ENCODE measurements at places on chromosomes 2 and 18.

- no peak for DNase-seq
Observed at GRCh38 chr2:4908461-4908860, 783.7 kb upstream of the SOX11 start.

GRCh38 chr18:26821181-26821580 is 44.3 kb downstream of the AQP4 start:
- DNase-seq: no peak

DNA sequence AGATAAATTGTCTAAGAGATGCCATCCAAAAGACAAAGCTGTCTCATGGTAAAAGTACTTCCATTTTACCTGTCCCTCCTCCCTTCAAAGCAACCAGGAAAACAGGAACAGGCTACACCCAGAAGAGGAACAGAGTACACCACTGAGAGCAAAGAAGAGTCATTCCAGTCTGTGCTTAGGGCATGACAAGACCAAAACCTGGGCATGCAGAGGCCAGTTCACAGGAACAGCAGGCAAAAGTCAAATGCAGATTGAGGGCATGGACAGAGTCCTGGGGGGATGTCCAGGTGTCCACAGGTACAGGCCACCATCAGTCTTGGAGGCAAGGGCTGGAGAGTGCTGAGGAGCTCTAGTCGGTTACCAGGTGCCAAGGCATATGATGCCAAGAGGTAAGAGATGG is 23.7 kb downstream of the PLEK start:
- no peak for DNase-seq

DNA sequence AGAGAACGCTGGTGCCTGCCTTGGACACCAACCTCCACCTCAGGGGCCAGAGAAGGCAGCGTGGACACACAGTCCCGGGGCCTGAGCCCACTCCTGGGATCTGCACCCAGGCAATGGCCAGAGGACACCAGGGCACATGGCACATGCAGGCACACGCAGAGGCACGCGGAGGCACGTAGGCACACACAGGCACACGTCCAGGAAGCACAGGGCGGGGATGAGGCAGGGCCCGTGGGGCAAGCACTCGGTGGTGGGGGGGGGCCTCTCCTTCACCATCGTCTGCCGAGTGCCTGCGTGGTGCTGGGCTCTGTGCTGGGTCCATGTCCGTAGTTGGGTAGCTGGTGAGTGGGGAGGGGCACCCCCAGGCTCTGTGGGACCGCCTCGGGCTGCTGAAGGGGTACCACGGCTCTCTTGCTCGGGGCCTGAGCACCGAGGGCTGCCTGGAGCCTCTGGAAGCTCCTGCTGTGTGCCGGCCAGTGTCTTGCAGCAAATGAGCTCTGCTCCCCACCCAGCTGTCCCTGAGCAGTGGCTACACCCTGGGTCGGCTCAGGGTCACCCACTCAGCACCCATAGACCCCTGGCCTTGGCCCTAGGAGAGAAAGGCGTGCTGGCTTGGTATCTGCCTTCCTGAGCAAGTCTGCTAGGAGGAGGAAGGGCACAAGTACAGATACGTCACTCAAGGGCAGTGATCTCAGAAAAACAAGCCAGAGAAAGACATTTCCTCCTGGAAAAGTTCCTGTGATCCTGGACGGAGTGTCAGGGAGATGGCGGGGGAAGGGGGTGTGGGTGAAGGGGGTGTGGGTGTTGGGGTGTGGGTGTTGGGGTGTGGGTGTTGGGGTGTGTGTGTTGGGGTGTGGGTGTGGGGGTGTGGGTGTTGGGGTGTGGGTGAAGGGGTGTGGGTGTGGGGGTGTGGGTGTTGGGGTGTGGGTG is 26.4 kb downstream of the RTP5 start:
- peak; percentile 49 for DNase-seq

- DNase-seq: no peak
Observed at GRCh38 chr18:8379187-8379941, 229.9 kb upstream of the RAB12 start.

DNA sequence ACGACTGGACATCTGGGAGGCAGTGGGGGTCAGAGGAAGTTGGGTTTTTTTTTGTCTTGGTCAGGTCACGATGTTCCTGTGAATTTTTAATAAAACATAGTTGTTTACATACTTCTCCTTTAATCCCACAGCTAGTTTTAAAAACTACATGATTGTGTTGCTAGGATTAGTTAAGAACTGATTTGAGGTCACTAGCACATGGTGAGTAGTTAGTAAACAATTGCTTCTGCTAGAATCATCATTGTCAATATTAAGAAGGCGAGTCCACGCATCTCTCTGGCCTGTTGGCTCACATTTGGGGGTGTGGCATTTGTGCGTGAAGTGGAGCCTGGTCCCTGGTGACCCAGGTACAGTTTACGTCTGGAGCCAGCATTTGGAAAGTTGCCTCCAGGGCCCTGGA is 59.4 kb downstream of the AGAP1 start:
- no peak for DNase-seq

GRCh38 chr18:3914833-3915610 is 465.1 kb downstream of the TGIF1 start:
- no peak for DNase-seq

DNA sequence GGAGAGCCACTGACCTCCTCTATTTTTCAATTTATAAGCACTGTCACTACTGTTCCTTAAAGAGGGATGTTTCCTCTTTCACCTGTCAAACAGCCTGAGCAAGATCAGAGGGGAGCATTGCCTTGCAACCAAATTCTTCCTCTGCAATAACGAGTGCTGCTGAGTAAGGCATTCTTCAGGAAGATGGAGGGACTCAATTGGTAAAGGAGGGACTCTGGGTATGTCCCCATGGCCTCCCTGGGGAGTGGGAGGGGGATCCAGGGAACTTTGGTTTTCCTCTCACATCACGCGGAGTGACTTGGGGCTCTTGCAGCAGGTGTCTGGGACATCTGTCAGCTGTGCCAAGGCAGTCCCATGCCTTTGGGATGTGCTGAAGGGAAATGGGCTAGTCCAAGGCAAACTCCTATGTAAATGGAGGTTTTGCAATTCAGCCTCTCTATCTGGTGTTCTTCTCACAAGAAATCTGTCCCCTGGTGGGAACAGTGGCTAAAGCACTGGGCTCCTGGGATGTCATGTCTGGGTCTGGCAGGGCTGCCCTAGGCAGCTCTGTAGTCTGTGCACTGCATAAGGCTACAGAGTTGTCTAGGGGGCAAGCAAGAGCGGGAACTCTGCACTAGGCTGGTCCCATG is 14.4 kb upstream of the HES6 start:
- DNase-seq: no peak

DNA sequence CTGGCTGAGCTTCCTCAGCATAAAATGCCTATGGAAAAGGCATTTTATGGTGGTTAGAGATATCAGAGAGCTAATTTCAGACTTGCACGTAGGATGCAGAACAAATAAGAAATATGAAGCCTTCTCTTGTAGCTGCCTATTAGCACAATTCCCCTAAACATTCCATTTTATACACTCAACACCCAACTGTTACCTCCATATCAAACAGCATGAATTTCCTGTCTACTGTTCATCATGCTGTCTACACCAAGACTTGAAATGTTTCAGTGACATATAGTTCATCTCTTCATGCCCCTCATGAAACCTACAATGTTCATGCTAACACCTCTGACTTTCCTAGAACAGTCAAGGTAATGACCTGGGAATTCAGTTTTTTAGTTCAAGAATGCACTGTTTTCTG is 249.9 kb downstream of the PIEZO2 start:
- no peak for DNase-seq

DNA sequence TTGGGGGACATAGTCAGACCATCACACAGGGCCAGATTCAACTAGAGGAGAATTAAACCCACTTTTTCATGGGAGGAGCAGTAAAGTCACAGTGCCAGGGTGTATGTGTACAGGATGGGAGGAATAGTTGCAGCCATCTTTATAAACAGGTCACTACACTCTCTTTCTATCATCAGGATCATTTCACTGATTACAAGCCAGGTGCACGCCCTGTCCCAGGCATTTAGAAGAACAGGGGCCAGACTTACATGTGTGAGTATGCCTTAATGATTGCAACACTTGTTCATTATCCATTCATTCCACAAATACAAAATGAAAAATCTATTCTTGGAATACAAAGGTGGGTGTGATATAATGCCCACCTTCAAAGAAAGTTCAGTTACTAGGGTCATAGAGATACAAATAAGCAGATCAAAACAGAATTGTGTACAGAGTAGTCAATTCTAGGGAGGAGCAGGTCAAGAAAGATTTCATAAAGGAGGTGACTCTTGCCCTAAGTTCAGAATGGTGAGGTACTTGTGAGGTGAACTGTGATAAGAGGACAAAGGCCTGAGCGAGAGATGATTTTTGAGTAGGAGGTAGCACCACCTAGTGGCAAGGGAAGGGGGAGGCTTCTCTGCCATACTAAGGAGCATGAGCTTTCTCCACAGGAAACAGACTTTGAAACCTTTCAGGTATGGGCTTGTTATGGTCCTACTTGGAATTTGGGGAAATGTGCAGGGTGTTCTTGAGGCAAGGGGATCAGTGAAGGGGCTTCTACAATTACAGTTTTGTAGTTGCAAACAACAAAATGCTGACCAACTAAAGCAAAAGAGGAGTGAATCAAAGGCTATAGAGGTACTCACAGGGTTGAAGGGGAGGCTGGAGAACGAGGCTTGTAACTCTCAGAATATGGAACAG is 156.3 kb downstream of the SUCLG1 start:
- DNase-seq: peak; percentile 61

DNA sequence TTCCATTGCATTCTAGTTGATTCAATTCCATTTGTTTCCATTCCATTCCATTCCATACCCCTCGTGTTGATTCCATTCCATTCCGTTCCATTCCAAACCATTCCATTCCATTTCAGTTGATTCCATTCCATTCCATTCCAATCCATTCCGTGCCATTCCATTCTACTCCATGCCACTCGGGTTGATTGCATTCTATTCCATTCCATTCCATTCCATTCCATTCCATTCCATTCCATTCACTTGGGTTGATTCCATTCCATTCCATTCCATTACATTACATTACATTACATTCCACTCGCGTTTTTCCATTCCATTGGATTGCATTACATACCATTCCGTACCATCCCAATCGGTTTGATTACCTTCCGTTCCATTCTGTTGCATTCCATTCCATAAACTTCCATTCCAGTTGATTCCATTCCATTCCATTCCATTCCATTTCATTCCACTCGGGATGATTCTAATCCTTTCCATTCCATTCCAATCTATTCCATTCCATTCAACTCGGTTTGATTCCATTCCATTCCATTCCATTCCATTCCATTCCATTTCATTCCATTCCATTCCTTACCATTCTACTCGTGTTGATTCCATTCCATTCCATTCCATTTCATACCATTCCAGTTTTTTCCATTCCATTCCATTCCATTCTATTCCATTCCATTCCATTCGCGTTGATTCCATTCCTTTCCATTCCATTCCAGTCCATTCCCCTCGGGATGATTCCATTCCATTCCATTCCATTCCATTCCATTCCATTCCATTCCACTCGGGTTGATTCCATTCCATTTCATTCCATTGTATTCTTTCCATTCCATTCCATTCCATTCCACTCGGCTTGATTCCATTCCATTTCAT is 1140.4 kb downstream of the RPIA start:
- no peak for DNase-seq

DNA sequence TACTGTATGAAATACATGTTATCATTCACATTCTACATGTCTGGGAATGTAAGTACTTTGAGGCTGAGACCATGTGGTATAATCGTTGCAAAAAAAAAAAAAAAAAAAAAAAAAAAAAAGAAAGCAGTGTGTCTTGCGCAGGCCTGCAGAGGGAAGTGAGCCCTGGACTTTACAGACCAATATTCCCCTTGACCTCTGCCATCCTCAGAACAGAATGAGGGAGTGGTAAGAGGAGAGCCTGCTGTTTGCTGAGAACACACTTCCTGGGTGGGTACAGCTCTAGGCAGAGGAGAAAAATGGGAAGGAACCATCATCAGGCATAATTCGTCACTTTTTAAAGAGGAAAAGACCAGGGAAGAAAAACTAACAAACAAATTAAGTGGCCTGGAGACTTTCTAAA is 28.8 kb upstream of the TBC1D8 start:
- peak; percentile 22 for DNase-seq

GRCh38 chr2:11698009-11698922 is 28.3 kb upstream of the NTSR2 start:
- peak; percentile 89 for DNase-seq

- no peak for DNase-seq
Observed at GRCh38 chr2:106068451-106068850, 125.7 kb downstream of the UXS1 start.

DNA sequence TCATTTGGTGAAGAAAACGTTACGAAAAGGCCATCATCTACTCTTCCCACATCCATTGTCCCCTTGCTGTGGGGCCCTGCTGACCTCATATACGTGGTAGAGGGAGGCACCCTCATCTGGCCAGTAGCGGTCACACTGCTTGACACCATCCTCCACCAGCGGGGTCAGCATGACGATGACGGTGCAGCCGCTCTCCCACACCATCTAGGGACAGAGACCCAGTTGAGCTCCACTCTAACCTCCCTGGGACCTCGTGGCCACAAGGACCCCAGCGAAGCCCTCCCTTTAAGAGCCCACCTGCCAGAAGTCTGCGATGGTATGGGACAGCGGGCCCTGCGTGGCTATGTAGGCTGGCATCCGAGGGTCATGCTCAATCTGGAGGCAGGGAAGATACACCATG is 13.1 kb downstream of the PTPRN start:
- no peak for DNase-seq

DNA sequence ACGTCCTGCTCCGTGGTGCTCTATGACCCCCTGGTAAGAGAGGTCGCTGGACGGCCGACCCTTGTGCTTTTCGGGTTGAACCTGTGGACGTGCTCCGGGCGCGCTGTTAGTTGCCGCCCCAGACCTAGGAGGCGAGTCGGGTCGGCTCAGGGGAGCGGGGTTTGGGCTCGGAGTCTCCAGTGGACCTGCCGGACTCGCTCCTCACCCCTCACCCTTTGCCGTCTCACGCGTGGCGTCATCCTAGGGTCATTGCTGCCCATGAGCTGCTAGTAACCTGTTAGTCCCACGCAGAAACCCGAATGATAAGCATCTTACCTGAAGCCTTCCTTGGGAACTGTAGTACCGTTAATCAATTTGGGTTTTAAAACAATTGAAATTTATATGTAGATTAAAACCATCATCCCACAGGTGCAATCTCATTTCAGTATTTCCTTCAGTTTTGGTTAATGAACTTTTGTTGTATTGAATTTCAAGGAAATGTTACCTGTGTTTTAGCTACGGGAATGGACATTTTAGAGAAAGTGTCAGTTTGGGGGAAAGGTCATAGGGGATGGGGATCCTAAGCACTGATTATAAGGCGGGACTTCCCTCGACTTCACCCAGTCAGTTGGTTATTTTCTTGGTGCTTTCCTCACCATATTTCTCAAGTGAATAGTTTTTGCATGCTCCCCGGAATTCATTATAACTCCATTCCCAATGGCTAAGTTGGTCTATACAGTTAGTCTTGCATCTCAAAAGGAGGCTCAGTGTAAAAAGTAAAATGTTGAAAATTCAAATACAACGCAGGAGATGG is 536 bp downstream of the ELP2 start:
- DNase-seq: no peak

- no peak for DNase-seq
Observed at GRCh38 chr2:103289105-103289725, 527.4 kb downstream of the TMEM182 start.

GRCh38 chr2:225512876-225513540 is 113.5 kb downstream of the NYAP2 start:
- DNase-seq: no peak

GRCh38 chr2:97844311-97844859 is 131.0 kb downstream of the ZAP70 start:
- DNase-seq: no peak

Measured in testis (tissue), 5 donors.